ENCODE measurements at places on chromosomes 7 and 10.

- no peak for DNase-seq
Observed at GRCh38 chr7:1735262-1735661, 65.2 kb downstream of the ELFN1 start.

GRCh38 chr7:409339-410281, 110.0 kb downstream of the PDGFA start:
- DNase-seq = no peak

GRCh38 chr10:59887972-59888640, 18.2 kb downstream of the CCDC6 start:
- DNase-seq = no peak

DNA sequence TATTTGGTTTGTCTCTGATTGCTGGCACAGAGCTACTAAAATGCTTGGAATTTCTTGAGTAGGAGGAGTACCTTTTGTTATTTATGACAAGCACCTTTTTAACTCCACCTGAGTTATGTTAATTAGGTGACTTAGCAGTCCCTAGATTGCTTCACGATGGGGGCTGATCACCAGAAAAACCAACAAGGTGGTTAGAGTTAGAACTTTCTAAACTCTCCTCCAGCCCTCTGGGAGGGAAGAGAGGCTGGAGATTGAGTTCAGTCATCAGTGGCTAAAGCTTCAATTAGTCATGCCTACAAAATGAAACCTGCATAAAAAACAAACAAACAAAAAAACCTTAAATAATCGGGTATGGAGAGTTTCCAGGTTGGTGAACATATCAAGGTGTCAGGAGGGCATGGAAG, 23.6 kb upstream of the ING3 start:
- DNase-seq = no peak

DNA sequence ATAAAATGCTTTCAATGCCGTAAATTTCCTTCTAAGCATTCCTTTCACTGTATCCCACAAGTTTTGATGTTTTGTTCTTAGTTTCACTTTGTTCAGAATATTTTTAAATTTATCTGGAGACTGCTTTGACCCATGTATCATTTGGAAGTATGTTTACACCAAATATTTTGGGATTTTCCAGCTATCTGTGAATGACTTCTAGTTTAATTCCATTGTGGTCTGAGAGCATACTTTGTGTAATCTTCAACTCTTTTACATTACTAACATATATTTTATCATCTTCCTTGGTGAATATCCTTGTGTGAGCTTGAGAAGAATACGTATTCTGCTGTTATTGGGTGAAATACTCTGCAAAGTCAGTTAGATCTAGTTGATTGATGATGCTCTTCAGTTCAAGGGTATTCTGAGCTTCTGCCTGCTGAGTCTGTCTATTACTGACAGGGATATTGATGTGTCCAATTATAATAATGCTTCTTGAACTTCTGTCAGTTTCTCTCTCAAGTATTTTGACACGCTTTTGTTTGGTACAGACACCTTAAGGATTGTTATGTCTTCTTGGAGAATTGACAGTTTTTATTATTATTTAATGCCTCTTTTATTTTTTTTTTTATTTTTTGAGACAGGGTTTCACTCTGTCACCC, 31.6 kb downstream of the MKLN1 start:
- no peak for DNase-seq

GRCh38 chr7:46557781-46558180, 636.7 kb upstream of the IGFBP3 start:
- no peak for DNase-seq

All from activated CD4-positive, alpha-beta T cell treated with anti-CD3 and anti-CD28 coated beads for 24 hours (primary cell).